ENCODE measurements at places on chromosomes 3 and 15.

DNA sequence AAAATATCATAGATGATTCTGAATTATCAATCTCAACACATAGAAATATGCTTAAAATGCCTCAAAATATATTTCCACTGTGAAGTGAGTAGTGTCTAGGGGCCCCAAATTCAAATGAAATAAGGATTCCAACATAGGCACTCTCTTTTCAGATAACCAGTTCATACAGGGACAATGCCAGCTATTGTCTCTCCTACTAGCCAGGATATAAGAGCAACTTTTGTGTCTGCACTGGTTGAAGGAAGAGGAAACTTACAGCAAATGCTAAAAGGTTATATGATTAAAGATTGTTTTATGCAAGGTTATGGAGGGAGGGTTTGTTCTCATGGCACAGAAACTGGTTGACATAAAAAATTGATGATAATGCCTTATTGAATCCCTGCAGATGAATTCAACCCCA, 579.4 kb upstream of the ALCAM start:
- DNase-seq: no peak

DNA sequence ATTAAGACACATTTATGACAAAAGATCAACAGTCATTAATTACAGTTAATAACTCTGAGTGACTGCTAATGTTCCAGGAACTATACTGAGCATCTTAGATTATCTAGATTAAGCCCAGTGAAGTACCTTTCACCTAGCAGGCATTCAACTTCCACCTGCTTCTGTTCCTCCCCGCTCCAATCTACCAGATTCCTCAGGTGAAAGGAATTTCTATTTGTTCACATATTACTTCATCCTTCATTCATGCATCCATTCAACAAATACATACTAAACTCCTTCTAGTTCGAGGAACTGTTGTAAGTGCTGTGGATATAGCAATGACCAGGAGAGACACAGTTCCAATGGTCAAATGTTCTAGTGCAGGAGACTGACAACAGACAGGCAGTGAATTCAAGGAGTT, 139.3 kb downstream of the FILIP1L start:
- no peak for DNase-seq

GRCh38 chr3:21446027-21446426, 305.0 kb downstream of the ZNF385D start:
- no peak for DNase-seq

- no peak for DNase-seq
These were observed 48.5 kb upstream of the MLF1 start for GRCh38 chr3:158522221-158523136.

GRCh38 chr15:81534124-81534523, 160.1 kb upstream of the TMC3 start:
- no peak for DNase-seq

DNA sequence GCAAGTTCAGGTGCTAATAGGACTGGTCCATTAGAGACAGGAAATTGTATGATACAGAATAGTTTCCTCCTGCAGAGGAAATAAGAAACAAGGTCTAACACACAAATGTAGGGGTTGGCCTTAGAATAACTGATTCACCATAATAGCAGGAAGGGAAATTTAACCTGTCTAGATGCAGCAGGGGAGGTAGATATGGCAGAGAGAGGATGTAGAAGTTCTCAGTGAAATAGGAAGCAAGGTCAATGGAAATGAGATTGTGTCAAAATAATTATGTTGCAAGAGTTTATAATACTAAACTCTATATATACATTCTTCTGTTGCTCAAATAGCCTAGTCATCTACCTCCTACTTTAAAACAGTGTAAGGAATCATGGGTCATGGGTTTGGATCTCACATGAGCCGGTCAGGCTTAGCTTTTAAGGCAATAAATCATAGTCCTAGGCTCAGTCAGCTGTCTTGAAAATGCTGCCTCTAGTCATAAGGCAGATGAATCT, 17.0 kb downstream of the BCL2A1 start:
- DNase-seq: no peak

GRCh38 chr15:40066589-40066988, 27.6 kb upstream of the SRP14 start:
- DNase-seq: no peak

DNA sequence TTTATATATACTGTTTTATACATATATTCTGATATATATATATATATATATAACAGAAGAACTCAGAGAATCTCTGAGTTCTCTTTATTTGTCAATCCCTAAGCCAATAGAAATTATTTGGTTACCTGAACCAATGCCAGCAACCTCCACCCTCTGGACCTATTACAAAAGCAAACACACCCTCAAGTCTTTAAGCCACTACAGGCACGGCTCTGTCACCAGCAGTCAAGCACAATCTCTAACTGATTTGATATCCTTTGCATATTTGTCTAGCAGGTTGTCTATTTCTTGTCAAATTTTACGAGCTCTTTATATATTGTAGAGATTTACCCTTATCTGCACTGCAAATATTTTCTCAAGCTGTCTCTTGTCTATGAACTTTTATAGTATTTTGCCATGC, 66.6 kb upstream of the TOPAZ1 start:
- no peak for DNase-seq

GRCh38 chr3:182486463-182486862, 306.8 kb upstream of the ATP11B start:
- DNase-seq: no peak

GRCh38 chr15:86362555-86362954, 282.9 kb downstream of the AGBL1 start:
- no peak for DNase-seq

- no peak for DNase-seq
These were observed 119.8 kb downstream of the AKAP13 start for GRCh38 chr15:85500060-85500708.

- DNase-seq: no peak
These were observed 135.9 kb downstream of the TBL1XR1 start for GRCh38 chr3:177061369-177061768.

- no peak for DNase-seq
These were observed 26.6 kb upstream of the PLXNA1 start for GRCh38 chr3:126956361-126956760.

GRCh38 chr3:41608347-41608746, 353.6 kb downstream of the ULK4 start:
- DNase-seq: no peak

DNA sequence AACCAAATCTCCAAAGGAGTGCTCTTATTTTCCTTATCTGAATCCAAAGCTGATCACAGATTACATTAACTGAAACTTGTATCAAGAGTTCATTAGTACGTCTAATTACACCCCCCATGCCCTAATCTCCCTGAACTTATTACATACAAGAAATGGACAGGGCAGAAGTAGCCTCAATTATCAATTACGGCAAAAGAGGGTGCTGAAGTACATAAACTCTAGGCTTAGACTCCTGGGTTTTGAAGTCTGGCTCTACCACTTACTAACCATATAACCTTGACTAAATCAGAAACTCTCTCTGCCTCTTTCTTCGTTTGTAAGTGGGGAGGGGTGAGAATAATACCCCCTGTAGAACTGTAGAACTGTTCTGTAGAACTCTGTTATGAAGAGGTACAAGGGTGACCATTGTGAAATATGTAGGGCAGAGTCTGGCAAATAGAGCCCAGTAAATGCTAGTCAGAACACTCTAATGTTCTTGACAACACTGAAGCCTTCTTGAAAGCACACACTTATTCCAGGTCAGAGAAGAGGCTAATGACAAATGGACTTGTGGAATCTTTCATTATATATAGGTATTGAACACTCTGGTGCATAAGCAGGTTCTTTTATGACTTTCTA, 19.6 kb upstream of the OR5K4 start:
- DNase-seq: no peak

DNA sequence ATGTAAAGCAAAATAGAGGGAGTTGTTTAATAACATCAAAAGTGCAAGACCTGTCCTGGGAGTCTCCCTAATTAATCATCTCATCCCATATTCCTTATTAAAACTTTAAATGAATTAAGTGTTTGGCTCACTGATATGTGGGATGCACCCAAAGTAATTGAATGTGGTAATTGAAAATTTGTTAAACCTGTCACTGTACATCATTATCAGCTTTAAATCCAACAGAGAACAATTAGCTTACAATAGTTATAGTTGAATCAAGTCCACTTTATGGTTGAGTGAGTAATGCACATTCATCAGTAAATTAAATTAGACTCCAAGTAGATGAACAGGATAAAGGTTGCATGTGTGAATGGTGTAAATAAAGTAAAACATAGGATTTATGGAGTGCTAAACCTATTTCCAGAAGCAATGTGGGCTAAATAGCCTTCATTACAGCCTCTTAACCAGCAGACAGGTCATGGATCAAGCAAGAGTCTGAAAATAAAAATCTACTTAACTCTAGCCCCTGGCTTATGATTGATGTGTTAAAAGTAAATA, 608.2 kb upstream of the CCDC54 start:
- DNase-seq: no peak

DNA sequence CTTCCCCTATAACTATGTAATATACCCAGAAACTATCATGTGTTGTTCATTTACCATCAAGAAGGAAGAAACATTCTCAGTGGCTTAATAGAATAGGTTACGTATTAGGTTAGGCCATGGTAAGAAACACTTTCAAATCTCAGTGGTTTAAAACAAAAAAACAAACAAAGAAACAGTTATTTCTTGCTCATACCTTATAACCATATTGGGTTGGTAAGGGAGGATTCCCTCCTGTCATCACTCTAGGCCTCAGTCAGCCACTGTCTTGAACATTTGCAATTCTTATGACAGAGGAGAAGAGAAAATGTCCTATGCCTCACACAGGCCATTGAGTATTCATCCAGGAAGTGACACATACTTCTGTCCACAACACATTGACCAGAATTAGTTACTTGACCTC, 727.7 kb upstream of the NECTIN3 start:
- no peak for DNase-seq

- no peak for DNase-seq
These were observed 165.6 kb downstream of the XXYLT1 start for GRCh38 chr3:195105389-195105788.

GRCh38 chr15:42727750-42728381, 9.1 kb downstream of the CDAN1 start:
- DNase-seq: no peak

Measured in CD4-positive, alpha-beta T cell treated with Interleukin-17A for 4 hours (primary cell).